ENCODE measurements at places on chromosomes 1 and 21. TPM values are rescaled to one million over a fixed set of nuclear protein-coding genes. Genes with fewer than 3 reads are reported as not detected.
A peak's percentile ranks its signal among the peaks of the same experiment; 100 is the strongest.

The AKR7A3 gene
- 1.4 TPM for polyA plus RNA-seq

The LRRC53 gene
- polyA plus RNA-seq = 0.01 TPM

- no peak for DNase-seq
Observed at GRCh38 chr21:38377165-38378088, 120.6 kb downstream of the KCNJ15 start.

- DNase-seq = no peak
Observed at GRCh38 chr1:51644020-51644419, 27.1 kb downstream of the OSBPL9 start.

The NR5A2 gene
- 1.8 TPM for polyA plus RNA-seq

- no peak for DNase-seq
Observed at GRCh38 chr1:14970799-14971141, 182.8 kb upstream of the TMEM51 start.

GRCh38 chr1:41356752-41357151 is 4.5 kb upstream of the FOXO6 start:
- no peak for DNase-seq

The FCRL1 gene
- polyA plus RNA-seq = 0.09 TPM

- no peak for DNase-seq
Observed at GRCh38 chr1:7470904-7471638, 300.0 kb upstream of the VAMP3 start.

The HSPB7 gene
- polyA plus RNA-seq = 6.1 TPM

DNA sequence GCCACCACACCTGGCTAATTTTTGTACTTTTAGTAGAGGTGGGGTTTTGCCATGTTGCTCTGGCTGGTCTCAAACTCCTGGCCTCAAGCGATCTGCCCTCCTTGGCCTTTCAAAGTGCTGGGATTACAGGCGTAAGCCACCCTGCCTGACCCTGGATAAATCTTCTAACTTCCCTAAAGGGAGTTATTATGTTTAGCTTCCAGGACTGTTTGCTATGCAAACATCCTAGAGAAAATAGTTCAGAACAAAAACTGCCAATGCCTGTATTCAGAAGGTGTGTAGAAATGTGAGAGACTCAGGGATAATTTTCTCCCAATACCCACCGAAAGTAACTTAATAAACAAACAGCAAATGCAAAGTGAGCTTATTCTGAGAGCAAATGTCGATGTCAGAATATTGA is 301.2 kb downstream of the TGFB2 start:
- DNase-seq = no peak

The CIART gene
- polyA plus RNA-seq = 9.0 TPM

The C8A gene
- polyA plus RNA-seq = not detected

GRCh38 chr1:160137216-160137862 is 14.1 kb upstream of the ATP1A4 start:
- DNase-seq = no peak

DNA sequence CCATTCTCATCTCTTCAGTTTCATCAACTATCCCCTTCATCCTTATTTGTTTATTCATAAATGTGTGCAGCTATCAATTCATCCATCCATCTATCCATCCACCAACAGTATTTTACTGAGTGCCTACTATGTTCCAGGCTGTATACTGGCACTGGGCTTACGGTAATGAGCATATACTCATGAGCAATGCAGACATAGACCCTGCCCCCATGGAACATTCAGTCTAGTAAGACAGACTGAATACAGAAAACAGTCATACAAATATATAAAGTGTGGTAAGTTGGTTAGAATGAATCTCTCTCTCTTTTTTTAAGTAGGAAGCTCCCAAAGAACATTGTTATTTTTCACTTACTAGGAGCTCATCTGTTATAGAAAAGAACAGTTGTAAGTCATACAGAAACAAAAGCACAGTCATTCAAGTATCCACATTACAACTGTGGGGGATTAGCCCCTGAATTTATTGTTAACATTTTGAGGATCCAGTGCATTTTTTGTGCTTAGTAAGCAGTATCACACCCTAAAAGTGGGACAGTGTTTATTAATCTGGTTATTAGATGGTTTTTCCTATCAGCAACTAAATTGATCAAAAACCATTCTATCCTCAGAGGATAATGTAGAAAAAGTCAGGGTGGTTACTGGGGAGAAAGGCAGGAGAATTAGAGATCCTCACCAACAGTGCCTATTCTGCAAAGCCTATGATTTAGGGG is 3.6 kb downstream of the SLC16A4 start:
- no peak for DNase-seq

The CYP4X1 gene
- polyA plus RNA-seq = 11.3 TPM

GRCh38 chr1:1631782-1632420 is at the start of gene MMP23B:
Gene MMP23B, plus strand, starts transcription at chr1:1632173. Its CDS starts 46 bp downstream, at chr1:1632219.
- DNase-seq = peak; percentile 75

The HPCA gene
- 0.15 TPM for polyA plus RNA-seq

The MX2 gene
- polyA plus RNA-seq = 2.4 TPM

GRCh38 chr21:29465546-29465945 is 166.8 kb downstream of the BACH1 start:
- no peak for DNase-seq
